ENCODE measurements at places on chromosomes 2 and 18. TPM values are rescaled to one million over a fixed set of nuclear protein-coding genes. Genes with fewer than 3 reads are reported as not detected.

GALNT1 gene
- total RNA-seq, result 57.3 TPM

SERPINB7 gene
- total RNA-seq, result 136 TPM

CABYR gene
- total RNA-seq, result 7.2 TPM

CBLN2 gene
- 0.11 TPM for total RNA-seq

GAL3ST2 gene
- total RNA-seq, result 0.44 TPM

ASIC4 gene
- total RNA-seq, result 0.25 TPM

RAB10 gene
- total RNA-seq, result 159 TPM

B3GNT7 gene
- total RNA-seq, result 0.11 TPM

RSAD2 gene
- total RNA-seq, result 1.5 TPM

EML6 gene
- 1.1 TPM for total RNA-seq

MSTN gene
- 0.12 TPM for total RNA-seq

SERPINB4 gene
- not detected for total RNA-seq

NT5DC4 gene
- 0.11 TPM for total RNA-seq

CCDC102B gene
- total RNA-seq, result 13.4 TPM

CRYBA2 gene
- not detected for total RNA-seq

RGPD8 gene
- 9.5 TPM for total RNA-seq

DIPK1C gene
- total RNA-seq, result not detected

CD8A gene
- total RNA-seq, result not detected

ARMC9 gene
- 89.6 TPM for total RNA-seq

CENPA gene
- 7.7 TPM for total RNA-seq

NFATC1 gene
- 2.1 TPM for total RNA-seq

IRS1 gene
- 21.6 TPM for total RNA-seq

IGFBP2 gene
- total RNA-seq, result 136 TPM

TTN gene
- 1.7 TPM for total RNA-seq

NR4A2 gene
- total RNA-seq, result 0.11 TPM

LAMA1 gene
- total RNA-seq, result 67.1 TPM

NEMP2 gene
- total RNA-seq, result 10.0 TPM

CMPK2 gene
- 15.4 TPM for total RNA-seq

CYP27C1 gene
- not detected for total RNA-seq

C18orf63 gene
- not detected for total RNA-seq

ABCG5 gene
- not detected for total RNA-seq

HOXD13 gene
- 7.5 TPM for total RNA-seq

SNTG2 gene
- 0.11 TPM for total RNA-seq

ACMSD gene
- total RNA-seq, result not detected

FBXO48 gene
- 0.66 TPM for total RNA-seq

DCDC2C gene
- total RNA-seq, result not detected

PLCL1 gene
- 1.9 TPM for total RNA-seq
